Activated CD4-positive, alpha-beta T cell treated with anti-CD3 and anti-CD28 coated beads, Interleukin-2, amount 50 U/mL, for 4 hours (primary cell): ENCODE measurements at places on chromosomes 2 and 18.
A peak's percentile ranks its signal among the peaks of the same experiment; 100 is the strongest.

DNA sequence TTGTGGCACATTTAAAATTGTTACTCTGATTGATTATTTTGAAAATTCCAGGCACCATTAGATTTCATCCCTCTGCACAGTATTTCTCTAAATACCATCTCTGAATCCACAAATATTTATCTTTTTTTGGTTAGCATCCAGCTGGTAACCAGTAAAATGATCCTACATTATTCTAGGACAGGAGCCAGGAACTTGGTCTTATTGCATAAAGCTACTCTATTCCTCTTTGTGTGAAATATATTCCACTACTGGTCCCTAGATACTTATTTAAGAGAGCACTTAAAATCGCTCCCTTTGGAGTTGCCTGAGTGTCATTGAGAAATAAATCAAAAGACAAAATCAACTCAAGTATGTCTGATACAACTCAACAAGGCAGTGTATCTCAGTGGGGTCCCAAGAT, 7.4 kb upstream of the MBOAT2 start:
- no peak for DNase-seq

DNA sequence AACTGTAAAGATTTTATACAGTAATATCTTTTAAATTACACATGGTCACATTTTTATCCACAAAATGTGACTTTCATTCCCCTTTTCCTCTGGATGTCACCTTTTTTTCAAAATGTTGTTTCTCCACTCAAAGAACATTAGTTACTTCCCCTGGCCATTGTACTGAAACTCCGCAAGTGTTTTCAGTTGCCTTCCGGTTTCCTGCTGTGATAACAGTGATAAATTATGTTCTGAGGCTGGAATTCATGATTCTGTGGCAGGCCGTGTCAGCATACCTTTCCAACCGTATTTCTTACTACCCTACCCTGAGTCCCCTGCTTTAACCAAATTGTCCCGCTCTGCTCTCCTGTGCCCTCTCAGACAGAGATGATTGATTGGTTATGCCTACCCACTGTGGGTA, 53.5 kb downstream of the MGAT5 start:
- no peak for DNase-seq

DNA sequence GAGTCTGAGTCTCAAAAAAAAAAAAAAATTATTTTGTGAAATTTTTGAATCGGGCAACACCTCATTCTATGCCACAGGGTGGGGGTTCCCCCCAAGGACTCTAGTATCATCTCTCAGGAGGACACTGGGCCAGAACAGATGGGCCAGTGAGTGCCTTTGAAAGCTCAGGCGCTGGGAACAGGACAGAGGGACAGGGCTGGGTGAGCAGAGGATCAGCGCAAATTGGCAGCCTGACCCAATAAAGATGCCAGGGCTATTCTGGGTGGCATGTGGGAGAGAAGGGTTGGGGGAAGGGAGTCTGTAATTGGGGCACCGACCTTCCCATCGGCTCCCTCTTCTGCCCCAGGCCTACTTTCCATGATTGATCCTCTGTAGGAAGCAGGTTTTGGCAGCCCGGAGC, 44.0 kb downstream of the KIF3C start:
- no peak for DNase-seq

GRCh38 chr2:37550190-37550589, 121.3 kb downstream of the CDC42EP3 start:
- DNase-seq, result no peak

- DNase-seq, result no peak
These were observed 65.7 kb upstream of the RBM44 start for GRCh38 chr2:237732790-237733381.

DNA sequence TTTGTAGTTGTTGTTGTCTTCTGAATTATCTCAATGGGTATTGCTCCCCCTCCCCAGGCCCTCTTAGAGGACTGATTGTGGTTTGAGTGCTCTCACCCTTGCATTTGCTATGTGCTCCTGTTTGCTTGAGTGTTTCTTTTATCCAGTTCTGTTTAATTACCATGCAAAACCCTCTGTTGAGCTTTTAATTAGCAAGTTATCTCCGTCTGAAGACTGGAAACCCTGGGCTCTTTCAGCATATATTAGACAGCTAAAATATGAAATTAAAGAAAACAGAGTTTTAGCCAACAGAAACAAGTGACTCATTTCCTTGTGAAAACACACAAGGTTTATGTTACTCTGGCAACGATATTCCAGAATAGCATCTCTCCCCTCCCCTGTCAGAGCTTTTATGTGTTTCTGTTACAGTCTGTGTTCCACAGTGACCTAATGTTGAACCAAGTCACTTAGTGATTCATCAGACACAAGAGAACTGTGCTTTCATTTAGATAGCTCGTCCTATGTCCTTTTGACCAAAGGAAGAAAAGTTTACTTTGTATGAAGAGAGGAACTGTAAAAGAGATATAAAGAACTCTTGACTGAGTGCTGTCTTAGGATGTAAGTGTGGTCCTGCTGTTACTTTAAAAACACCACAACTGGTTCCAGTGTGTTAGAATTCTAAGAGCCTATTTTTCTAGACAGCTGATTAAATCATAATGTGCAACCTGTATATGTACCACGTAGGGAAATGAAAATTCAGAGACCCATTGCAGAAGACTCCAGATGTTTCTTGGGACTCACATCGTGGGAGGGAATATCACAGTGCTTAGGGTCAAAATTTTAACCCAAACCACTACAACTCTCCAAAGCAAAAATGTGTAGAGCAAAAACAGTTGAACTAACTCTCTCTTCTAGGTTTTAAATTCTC, 172.8 kb upstream of the RBMS1 start:
- DNase-seq, result no peak

GRCh38 chr2:235737840-235738239, 244.0 kb downstream of the AGAP1 start:
- DNase-seq, result no peak

GRCh38 chr2:96157649-96158553, 12.7 kb upstream of the DUSP2 start:
- peak; percentile 94 for DNase-seq

DNA sequence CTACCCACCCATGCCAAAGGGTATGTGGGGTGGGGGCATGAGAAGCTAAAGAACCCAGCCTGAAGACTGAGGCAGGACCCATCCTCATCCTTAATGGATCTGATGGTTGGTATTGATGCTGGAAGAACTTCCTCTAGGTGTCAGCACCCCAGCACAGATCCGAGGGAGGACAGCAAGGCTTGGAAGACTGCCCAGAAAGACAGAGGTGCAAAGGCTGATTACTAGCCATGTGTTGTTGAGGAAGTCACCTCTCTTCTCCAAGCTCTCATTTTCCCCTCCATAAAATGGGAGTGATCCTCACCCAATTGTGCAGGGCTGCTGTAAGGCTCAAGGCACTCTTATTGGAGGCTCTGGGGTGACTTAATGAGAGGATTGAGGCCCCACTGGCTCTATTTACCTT, 256.5 kb downstream of the CELF4 start:
- DNase-seq, result no peak

- no peak for DNase-seq
These were observed 54.6 kb downstream of the SH3BP4 start for GRCh38 chr2:235006461-235006860.

GRCh38 chr2:15991231-15991630, 50.9 kb downstream of the MYCN start:
- no peak for DNase-seq

DNA sequence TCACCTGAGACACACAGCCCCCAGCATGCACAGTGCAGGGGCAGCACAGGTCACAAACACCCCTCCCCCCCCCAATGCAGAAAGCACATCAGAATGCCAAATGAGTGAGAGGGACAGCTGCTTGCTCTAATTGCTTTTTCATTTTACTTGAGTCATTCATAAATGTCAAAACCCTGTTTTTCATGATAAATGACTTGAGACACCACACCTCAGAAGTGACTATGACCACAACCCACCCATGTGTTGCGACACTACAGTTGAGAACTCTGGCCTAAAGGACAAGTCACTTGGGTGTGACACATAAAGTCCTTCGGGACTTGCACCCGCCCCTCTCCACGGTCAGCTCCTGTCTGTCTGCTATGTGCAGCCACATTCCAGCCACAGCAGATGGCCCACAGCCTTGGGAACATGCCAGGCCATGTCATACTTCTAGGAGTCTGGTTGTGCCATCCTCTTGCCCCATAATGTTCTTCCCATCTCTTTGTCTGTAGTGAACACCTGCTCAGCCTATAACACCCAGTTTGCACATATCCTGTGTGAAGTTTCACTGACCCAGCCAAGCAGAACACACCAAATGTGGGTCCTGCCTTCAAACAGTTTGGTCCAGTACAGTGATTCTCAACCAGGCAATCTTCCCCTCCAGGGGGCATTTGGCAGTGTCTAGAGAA, 30.2 kb upstream of the RIOK3 start:
- DNase-seq, result no peak

DNA sequence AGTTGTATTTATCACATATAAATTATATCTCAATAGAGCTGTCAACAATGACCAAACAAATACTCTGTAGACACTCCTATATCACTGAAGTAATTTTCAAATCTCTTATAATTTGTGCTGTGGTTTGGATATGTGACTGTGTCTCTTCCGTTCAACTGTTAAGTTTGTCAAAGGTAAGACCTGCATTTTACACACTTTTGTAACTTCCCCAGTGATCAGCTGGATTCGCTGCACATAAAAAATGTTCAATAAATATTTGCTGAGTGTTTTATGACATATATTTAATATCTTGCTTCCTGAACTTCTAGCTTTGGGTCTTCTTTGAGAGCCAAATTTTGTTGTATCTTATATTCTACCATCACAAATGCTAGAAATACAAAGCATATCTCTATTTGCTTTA, 57.3 kb upstream of the ROCK1 start:
- no peak for DNase-seq

DNA sequence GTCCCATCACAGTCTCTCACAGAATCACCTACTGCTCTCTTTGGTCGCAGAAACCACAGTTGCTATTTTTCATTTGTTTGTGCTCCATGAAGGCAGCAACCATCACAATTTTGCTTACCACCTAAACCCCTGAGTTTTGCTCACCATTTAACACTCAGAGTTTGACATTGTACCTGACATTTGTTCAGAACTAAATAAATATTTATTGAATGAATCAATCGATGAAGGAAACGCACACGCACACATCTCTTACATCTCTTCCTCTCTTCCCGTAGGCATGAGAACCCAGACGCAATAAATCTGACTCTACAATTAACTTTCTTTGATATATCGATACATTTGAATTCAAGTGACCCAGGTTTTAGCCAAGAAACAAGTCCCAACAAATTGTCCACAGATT, 105.5 kb upstream of the RNF152 start:
- DNase-seq, result no peak

DNA sequence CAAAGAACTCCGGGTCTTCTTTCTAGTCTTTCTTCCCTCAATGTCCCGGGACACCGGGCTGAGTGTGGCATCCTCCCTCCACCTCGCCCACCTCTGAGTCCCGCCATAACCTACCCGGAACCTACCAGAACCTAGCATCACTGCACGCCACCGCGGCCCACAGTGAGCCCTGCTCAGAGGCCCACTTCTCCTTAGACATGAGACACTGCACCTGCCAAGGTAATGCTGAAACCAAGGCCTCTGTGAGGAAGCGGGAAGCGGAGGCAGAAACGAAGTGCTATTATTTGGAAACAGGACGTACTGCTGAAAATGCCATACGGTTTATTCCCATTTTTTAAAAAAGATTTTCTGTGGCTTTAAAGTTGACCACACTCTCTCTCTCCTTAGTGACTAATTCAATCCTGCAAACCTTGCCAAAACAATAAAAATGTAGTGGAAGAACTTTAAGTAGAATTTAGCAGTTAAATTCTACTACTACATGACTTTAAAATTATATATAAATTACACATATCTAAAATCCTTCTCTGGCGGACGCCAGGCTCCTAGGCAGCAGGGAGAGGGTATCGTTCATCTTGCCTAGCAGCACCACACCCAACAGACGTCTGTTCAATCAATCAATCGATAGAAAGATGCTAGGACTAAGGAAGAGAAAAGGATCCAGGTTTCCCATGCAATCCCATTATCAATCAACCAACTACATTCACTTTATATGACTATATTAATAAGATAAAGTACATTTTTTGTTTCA, 82.0 kb downstream of the ZNF516 start:
- no peak for DNase-seq

- no peak for DNase-seq
These were observed 14.6 kb downstream of the ZEB2 start for GRCh38 chr2:144505245-144505831.
